Activated CD4-positive, alpha-beta T cell treated with anti-CD3 and anti-CD28 coated beads for 48 hours (primary cell): ENCODE measurements at places on chromosomes 4 and X.

DNA sequence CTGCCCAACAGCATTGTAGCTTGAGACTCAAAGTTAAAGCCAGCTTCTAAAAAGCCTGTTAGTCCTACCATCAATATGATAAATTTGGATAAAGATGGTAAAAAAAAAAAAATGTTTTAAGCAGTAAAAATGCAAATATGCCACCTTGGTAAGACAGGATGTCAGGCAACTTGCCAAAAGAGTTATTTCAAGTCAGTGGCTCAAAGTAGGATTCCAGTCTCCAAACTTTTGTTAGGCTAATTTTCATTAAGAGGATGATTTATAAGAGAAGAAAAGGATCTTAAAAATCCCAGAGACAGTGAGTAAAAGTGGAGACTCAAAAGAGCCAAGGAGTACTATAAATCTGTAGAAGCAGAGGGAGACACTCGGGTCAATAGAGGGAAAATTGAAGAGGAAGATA is 47.5 kb downstream of the GASK1B start:
- no peak for DNase-seq

DNA sequence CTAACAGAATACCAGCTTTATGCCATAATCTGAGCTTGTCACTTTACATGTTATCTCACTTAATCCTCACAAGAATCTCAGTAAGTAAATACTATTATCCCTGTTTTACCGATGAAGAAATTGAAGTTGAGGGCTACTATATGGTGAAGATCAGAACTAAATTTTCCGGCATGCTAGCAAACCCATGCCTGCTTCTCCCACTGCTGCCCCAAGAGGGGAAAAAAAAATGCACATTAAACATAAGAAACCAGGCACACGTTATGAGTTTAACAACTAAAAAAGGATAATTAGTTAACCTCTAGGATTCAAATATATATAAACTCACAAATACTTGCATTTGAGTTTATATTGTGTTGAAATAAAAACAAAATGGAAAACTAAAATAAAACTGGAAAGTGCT is 10.8 kb downstream of the SLC10A7 start:
- no peak for DNase-seq

GRCh38 chr4:125527681-125528080 is 212.9 kb downstream of the FAT4 start:
- no peak for DNase-seq

GRCh38 chrX:74613370-74614092 is 893 bp downstream of the RLIM start:
- DNase-seq = no peak

DNA sequence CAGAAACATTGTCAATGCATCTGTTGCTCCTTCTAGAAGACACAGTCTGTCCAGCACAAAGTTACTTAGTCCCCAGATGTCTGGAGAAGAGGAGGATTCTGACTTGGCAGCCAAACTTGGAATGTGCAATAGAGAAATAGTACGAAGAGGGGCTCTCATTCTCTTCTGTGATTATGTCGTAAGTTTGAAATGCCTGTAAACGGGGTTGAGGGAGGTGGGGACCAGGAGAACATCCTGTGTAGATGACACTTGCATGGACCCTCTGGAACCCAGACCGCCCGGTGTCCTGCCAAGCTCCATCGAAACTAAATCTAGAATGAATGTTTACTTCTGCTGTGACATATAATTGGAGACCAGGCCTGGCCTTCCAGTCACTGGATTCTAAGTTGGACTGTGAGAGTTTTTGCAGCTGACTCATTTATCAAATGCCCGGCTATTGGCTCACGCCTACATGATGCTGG is 45.0 kb upstream of the MSANTD1 start:
- DNase-seq = no peak

GRCh38 chrX:38103857-38104812 is 97.8 kb downstream of the SYTL5 start:
- DNase-seq = no peak

GRCh38 chrX:147911192-147912022 is at the start of gene FMR1:
FMR1 (plus strand) TSS chrX:147911919; CDS start chrX:147912180, 261 bp downstream.
- peak; percentile 94 for DNase-seq

GRCh38 chrX:109886122-109886761 is 116.7 kb upstream of the TMEM164 start:
- peak; percentile 42 for DNase-seq
